ENCODE measurements at places on chromosomes 11 and 22.

GRCh38 chr11:67500831-67501715 lies 4.1 kb downstream of the PITPNM1 start:
- no peak for DNase-seq

DNA sequence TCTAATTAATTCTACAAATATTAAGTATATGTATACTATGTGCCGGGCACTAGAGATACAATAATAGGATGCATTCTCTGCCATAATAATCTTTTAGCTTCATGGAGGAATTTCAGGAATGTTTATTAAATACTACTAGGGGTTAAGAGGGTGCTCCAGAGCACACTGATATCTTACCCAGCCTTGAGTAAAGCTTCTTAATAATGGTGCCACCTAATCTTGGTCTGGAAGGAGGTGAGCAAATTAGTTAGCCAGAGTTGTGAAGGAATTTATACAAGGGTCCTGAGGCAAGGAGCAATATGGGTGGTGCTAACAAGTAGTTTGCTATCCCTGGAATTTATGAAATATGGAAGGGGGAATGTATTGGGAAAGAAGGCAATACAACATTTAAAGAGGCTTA lies 21.7 kb downstream of the ELP4 start:
- DNase-seq: no peak

DNA sequence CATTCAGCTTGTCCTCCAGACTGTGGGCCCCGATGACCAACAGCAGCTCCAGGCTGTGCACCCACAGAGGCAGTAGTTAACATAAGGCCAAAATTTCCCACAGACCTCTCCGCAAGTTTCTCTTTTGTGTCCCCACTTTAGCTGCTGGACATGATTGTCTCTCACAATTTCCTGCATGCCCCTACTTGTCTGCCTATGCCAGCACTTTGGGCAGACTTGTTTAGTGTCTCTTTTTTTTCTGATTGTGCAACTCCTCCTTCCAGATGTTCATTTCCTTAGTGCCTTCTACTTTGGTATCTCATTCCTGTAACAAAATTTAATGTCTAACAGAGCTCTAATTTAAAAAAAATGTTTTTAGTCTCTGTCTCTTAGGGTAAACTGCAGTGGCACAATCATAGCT lies 23.8 kb upstream of the SCN3B start:
- no peak for DNase-seq

- DNase-seq: no peak
These were observed 54.3 kb downstream of the BTG4 start for GRCh38 chr11:111457731-111458368.

DNA sequence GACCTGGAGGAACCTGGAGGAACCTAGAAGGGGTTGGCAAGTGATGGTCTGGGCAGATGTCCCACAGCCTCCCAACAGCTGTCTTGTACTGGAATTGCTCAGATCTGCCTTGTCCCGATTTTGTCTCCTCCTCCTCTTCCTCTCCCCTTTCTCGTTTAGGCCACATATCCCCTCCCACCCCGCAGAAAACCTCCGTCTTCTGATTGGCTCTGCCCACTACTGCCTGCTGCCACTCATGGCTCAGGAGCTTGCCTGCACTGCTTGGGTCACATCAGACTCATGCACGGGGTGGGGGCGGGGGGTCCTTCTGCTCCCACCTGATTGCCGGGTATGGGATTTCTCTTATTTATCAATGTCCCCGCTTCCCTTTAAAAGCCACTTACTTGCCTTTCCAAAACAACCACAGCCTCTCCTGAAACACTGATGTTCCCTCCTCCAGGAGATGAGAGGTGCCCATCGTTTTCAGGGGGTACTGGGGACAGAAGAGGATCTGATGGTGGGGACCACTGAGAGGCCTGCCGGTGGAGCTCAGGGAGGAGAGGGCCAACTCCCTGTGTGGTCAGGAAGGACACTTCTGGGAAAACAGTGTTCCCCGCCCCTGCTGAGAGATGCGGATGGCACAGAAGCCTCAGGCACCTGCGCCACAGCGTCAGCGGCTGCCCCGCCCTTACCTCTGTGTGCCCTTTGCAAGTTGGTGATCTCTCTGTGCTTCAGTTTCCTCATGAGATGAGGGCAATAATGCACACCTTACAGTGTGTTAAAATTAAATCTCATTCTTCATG lies 14.7 kb downstream of the TOM1 start:
- peak; percentile 8 for DNase-seq

GRCh38 chr11:88508418-88508758 lies 170.9 kb upstream of the CTSC start:
- peak; percentile 24 for DNase-seq

GRCh38 chr11:109845437-109845836 lies 247.8 kb upstream of the ZC3H12C start:
- no peak for DNase-seq

DNA sequence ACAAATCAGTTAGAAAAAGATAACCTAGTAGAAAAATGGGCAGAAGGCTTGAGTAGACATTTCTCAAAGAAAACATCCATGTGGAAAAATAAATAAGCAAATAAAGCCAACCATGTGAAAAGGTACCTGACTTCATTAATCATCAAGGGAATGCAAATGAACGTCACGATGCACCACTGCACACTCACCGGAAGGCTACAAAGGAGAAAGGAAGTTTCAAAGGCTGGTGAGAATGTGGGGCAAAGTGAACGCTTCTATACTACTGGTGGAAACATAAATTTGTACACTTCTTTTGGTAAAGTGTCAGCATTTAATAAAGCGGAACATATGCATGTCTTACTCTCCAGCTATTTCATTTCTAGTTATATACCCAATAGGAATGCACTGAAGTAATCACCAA lies 166.8 kb downstream of the CSNK2A3 start:
- no peak for DNase-seq

- DNase-seq: no peak
These were observed 3.0 kb upstream of the SWAP70 start for GRCh38 chr11:9660886-9661285.

- DNase-seq: no peak
These were observed 16.3 kb downstream of the IL2RB start for GRCh38 chr22:37133304-37134018.

- no peak for DNase-seq
These were observed 59.5 kb downstream of the TRIM29 start for GRCh38 chr11:120078397-120078796.

DNA sequence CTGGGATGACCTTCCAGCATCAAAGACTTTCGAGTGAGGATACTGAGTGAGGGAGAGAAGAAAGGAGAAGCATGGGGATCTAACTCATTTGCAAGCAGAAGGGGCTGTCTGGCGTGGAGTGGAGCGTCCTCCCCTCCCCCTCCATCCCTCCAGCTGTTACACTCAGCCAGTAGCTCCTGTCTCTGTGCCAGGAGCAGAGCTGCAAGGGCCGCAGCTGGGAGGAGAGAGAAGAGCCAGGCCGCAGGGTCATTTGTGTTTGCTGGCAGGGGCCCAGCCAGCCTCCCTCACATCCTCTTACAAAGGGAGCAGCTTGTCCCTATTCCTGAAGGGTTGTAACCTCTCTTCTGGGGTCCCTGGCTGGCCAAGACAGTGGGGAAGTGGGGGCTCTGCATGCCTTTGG lies 57.9 kb downstream of the NECTIN1 start:
- DNase-seq: peak; percentile 50

Measured in glutamatergic neuron (in vitro differentiated cells).